Activated T-cell treated with anti-CD3 and anti-CD28 coated beads for 4 hours (primary cell): ENCODE measurements at places on chromosomes 3 and 15.

- no peak for DNase-seq
Measured at GRCh38 chr3:97360804-97361203, 403.8 kb upstream of the ARL6 start.

DNA sequence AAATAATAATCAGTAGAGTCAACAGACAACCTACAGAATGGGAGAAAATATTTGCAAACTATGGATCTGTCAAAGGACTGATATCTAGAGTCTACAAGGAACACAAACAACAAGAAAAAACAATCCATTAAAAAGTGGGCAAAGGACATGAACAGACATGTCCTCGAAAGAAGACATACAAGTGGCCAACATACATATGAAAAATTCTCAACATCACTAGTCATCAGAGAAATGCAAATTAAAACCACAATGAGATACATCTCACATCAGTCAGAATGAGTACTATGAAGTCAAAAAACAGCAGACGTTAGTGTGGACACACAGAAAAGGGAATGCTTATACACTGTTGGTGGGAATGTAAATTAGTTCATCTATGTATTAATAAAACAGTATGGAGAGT is 33.7 kb downstream of the SLC2A2 start:
- no peak for DNase-seq

DNA sequence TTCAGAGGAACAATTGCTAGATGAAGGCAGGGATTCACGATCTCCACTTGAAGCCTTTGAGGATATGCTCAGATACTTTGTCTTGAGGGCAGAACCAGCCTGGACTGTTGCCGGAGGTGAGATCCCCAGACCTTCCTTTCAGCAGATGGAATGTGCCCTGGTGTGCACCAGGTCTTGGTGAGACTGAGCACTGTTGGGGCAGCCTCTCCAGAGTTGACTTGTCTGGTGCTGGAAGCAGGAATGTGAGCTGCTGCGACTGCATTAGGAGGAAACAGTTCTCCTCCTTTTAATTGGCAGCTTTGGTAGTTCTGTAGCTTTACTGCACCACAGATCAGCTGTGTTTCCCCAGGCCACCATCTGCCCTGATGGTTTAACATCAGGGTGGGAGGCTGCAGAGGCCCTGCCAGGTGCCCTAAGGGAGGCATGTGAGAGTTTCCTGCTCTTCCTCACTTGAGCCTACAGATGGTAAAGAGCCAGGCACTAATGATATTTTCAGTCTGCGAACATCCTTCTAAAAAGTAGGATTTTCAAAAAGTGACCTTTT is 58.5 kb downstream of the CTDSPL start:
- DNase-seq, result no peak

DNA sequence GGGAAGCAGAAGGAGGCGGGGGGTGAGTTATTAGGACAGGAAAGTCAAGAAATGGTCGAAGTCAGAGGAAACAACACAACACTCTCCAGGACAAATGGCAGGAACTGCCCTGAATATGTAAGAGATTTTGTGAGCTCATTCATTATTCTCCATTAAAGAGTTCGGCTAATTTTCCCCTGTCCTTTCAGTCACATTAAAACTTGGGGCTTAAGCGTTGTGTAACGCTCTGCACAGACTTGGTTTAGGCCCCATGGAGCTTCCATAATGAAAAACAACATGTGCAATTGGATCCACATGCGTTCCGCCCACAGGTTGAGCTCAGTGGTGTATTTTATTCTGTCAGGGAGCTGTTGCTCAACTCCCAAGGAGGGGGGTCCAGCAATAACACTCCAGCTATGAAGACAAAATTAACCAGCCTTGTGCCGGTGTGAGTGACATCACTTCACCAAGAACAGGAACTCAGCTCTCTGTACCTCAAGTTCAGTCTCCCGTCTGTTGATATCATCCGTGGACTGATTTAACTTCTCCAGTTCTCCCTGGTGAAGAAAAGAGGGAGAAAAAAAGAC is 2.3 kb downstream of the SH3BP5 start:
- DNase-seq, result no peak

GRCh38 chr3:104412608-104413580 is 953.8 kb upstream of the ALCAM start:
- DNase-seq, result no peak

DNA sequence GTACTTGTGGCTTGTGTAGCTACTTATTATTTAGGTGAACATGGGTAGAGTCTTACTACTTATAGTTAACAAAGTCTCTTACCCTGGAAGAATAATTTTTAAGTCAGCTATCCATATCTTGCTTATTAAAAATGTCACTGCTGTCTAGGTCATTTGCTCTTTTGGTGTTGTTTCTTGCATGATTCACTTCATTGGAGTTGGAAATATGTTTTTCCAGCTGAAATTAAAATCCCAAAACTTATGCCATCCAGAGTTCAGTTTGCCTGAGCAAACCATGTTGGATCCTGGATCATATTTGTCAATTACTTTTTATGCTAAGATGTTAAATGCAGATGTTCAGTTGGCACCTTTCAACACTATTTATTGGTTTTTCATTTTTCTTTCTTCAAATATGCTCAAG is 421.0 kb upstream of the RBMS3 start:
- DNase-seq, result no peak

- DNase-seq, result no peak
Measured at GRCh38 chr15:65598468-65598867, 12.5 kb downstream of the INTS14 start.

DNA sequence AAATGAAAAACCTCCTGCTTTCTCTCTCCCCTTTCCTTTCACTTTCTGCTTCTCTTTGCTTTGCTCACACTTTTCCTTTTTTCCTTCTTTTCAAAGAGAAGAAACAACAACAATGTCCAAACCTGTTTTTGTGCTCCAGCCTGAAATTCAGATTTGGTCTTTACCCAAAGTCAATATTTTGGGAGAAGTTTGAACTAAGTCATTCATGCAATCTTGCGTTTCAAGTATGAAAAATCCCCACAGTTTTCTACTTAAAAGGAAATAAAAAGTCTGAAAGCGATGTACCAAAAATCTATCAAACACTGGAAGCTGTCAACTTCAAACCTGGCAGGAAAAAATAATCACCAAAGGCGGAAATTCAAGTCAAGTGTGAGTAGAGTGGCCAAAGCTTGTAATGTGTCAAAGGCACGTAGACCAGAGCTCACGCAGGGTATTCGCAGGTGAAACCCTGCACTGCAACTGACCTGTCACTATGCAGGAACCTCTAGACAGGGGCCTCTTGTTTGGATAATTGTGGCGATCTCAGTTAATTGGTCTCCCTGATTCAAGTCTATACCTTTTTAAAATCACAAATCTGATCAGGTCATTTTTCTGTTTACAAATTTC is 118.8 kb upstream of the GALNT15 start:
- no peak for DNase-seq

GRCh38 chr3:23795096-23795495 is 10.7 kb upstream of the UBE2E1 start:
- no peak for DNase-seq

DNA sequence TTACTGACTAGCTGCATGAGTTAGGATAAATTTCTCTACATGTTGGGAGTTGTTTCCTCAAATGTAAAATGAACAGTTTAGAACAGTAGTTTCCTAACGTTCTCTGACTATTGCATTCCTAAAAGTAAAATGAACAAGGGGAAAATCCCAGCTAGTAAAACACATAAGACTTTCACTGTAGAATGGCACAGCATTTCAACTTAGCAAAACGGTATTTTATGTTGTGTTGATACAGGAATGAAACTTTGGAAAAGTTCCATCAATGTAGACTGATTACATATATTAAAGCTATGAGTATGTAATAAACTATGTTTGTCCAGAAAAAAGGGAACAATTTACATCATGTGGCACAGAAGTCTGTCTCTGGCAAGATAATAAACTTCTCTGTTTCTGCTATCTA is 297.4 kb upstream of the EPHA3 start:
- DNase-seq, result no peak

- no peak for DNase-seq
Measured at GRCh38 chr3:195123281-195123691, 147.7 kb downstream of the XXYLT1 start.

DNA sequence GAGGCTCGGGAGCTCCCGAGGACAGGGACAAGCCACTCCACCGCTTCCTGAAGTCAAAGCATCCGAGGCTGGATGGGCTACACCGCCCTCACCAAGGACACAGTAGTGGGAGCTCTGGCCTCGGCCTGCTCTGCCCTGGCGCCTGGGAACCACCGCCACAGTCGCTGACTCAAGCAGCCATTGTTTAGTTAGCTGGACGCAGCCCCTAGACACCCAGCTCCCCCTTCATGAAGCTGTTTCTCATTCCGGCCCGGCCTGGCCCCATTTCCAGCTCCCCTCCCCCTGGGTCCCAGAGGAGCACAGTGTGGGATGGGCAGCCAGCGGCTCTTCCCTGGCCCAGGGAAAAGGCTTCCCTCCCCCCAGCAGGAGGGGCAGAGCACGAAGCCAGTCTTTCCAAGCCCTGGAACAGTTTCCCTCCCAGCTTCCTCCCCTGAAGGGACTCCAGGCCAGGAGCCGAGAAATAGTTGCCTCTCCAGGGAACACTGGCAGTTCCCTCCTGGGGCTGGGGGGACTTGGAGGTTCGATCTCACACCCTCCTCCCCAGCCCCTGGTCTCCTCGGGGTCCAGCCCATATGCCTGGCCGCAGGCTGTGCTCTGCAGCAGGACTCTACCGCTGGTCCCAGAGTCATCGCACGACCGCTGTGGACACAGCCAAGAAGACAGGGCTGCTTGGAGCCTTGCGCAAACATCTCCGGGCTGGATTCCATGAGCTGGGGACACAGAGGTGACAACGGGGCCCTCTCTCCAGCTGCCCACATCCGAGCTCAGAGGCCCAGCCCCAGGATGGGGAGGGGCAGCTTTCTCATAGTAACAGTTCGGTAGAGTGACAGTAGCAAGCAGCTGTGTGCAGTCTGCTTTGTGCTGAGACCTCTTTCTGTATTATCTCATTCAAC is 10.0 kb downstream of the PLXND1 start:
- no peak for DNase-seq

- no peak for DNase-seq
Measured at GRCh38 chr15:94327356-94327936, 96.1 kb downstream of the MCTP2 start.

DNA sequence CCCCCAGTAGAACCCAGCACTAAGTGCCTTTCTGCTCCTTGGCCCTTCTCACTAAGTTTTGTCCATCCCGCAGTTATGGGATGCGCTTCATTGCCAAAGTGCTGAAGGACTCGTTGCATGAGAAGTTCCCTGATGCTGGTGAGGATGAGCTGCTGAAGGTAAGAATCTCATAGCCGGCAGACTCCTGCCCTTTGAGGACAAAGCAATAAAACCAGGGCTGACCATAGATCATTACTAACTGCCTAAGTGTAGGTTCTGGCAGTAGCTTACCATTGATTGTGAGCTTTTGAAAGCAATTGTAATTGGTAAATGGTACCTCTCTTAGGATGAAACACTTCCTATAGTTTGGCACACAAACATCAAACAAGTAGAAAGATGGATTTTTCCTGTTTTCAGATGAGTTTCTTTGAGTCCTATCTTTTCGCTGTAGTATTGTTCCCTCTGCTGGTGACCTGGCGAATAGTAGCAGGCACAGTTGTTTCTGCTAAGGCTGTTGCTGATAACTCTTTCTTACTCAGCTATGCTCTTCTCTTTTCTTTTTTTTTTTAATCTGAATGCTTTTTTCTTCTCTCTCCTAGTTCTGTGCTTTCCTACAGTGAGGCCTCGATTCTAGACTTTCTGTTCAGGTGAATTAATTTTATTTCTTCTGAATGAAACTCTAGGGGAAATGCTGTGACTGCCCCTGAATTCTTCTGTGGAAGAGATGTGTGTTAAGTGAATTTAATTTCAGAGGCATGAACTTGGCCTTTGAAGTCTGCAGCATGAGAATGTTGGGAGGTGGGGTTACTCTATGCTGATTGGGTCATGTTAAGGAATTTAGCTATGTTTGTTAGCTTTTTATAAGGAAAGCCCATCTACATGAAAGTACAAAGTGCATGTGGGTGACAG is 47.4 kb upstream of the CRTC3 start:
- DNase-seq, result peak; percentile 31

DNA sequence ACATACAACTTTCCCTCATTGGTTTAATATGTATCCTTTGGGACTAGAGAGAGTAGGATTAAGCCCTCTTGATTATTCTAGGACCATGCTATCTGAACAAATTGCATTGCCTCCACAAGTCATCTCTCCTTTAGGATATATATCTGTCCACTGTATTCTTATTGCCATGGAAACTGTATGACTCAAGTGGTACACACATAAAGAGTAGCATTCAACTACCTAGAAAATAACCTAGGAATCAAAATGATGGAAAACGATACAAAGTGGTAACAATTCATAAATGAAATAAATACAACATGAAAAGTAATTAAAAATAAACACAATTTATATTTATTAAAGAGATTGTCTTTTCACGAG is 212.1 kb upstream of the P2RY1 start:
- no peak for DNase-seq

DNA sequence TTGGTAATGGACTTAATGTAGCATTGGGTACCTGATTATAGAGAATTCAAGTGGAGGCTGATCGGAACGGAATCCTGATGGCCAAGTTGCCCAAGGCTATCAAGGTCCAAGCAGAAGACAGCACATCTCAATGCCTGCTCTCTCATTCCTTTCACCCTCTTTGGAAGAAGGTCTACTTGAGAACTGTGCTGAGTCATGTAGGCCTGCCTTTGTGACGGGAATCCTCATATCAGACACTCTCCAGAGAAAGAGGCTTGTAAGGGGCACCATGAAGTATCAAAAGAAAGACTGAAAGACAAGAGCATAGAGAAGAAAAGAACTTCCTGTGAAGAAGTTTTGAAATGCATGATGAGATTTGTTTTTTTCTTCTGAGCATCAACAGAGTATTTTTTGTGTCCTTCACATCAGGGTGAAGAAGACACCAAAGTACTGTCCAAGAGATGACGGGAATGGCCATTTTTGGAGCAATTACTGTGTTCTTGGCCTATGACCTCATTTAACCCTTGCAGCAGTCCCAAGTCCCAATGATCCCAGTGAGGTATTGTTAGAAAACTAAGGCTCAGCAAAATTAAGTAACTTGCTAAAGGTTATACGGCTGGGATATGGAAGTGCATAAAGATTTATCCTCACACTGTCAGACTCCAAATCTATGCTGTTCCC is 13.2 kb upstream of the LARP6 start:
- no peak for DNase-seq
